Calu3 (cell line): ENCODE measurements at places on chromosomes 12 and 14. TPM values are rescaled to one million over a fixed set of nuclear protein-coding genes. Genes with fewer than 3 reads are reported as not detected.

GSKIP gene
- total RNA-seq, result 33.3 and 42.5 TPM in 2 replicates

LHX5 gene
- not detected in 2 replicates for total RNA-seq

ISM2 gene
- not detected in 2 replicates for total RNA-seq

ERBB3 gene
- 170 and 183 TPM in 2 replicates for total RNA-seq

TAS2R42 gene
- total RNA-seq, result not detected in 2 replicates

CLEC9A gene
- total RNA-seq, result not detected in 2 replicates

KLRC4 gene
- total RNA-seq, result not detected in 2 replicates

CEBPE gene
- not detected in 2 replicates for total RNA-seq

GRIP1 gene
- 25.1 and 47.4 TPM in 2 replicates for total RNA-seq

SERPINA3 gene
- 1,748 and 2,914 TPM in 2 replicates for total RNA-seq

SRGAP1 gene
- 28.3 and 29.3 TPM in 2 replicates for total RNA-seq

KIF26A gene
- total RNA-seq, result 0.07 TPM in 2 replicates

SERPINA4 gene
- total RNA-seq, result 9.8 and 17.3 TPM in 2 replicates

- H3K4me3 ChIP-seq, result no peak overlapping the region
- H3K27ac ChIP-seq, result no peak overlapping the region
- peaks cover 9% of the 10 kb centered on the region for H3K4me1 ChIP-seq
- no peak for DNase-seq
These were observed 89.5 kb upstream of the BCL2L14 start for GRCh38 chr12:11981121-11981733.

DNA sequence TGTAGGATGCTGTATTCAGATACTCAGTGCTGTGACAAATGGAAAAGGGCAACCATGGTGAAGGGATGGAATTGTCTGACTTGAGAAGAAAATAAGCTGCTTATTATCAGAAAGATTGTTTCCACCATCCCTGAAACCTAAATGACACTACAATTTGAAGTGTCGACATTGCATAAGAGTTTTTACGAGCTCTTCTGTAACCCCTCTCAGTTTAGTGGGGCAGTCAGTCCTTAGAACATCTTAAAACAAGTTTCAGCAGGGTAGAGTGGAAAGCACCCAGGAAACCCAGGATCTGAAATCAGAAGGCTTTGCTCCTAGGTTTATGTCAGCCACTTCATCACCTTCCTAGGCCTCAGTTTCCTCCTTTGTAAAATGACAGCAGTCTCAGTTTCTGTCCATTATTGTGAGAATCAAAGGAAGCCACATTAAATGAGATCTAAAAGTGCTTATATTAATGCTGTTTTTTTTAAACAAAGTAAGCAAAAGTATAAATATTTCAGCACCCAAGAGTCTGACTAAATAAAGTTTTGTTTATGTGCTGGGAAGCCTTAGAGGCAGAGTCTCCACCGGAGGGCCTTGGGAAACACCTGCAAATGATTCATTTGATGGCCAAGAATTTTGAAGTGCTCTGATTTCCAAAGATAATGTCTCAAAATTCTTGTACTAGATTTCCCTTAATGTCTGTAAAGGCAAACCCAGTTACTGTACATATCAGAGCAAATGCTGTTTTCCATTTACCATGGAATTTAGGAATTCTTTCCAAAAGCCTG is 1.8 kb downstream of the IFT43 start:
- no peak overlapping the region for H3K27ac ChIP-seq
- no peak for DNase-seq
- H3K27me3 ChIP-seq, result peaks cover 13% of the 10 kb centered on the region

DNA sequence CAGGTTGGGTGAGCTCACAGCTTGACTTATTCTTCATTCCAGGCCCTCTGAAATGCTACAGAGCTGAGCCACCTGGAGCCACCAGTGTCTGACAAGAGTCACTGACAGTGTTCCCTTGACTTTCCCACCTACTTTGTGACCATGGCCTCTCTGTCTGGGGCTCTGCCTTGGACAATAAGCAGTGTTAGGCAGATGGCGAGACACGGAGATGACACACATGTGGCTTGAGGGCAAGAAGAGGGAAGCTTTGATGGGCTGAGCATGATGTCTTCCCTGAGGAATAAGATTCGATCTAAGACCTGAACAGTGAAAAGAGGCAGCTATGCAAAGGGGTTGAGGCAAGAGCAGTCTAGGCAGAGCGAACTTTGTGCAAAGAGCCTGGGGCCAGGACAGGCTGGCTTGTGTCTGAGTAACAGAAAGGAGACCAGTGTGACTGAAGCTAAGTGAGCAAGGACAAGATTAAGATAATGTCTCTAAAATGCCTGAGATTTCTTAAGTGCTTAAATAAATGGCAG is 105.5 kb downstream of the NUAK1 start:
- no peaks in the 10 kb centered on the region for H3K27me3 ChIP-seq
- no peak overlapping the region for H3K4me3 ChIP-seq
- H3K4me1 ChIP-seq, result peaks cover 34% of the 10 kb centered on the region
- H3K27ac ChIP-seq, result no peak overlapping the region

GRCh38 chr12:8985213-8985754 is 4.1 kb upstream of the KLRG1 start:
- no peaks in the 10 kb centered on the region for H3K36me3 ChIP-seq
- DNase-seq, result no peak
- no peak overlapping the region for H3K27ac ChIP-seq
- H3K4me3 ChIP-seq, result no peak overlapping the region
- no peaks in the 10 kb centered on the region for H3K27me3 ChIP-seq

DNA sequence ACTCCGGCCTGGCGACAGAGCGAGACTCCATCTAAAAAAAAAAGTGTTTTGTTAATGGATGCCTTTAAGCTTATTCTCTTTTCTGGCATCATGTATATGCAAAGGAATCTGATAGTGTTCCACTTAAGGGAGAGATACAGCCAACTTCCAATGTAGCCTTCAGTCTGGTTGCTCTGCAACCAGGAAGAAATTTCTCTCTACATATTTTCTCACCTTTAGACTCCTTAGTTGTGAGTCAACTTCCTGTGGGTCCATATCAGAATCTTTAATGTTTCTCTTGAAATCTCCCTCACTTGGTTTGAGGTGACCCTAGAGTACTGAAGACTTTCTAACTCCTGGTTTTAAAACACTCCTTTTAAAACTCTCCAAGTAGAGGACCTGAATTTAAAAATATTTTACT is 340.4 kb downstream of the SLC6A15 start:
- no peaks in the 10 kb centered on the region for H3K36me3 ChIP-seq
- no peak for DNase-seq
- H3K4me1 ChIP-seq, result no peaks in the 10 kb centered on the region
- H3K27me3 ChIP-seq, result no peaks in the 10 kb centered on the region
- H3K4me3 ChIP-seq, result no peak overlapping the region

- no peak for DNase-seq
- H3K27ac ChIP-seq, result no peak overlapping the region
- H3K27me3 ChIP-seq, result peaks cover 41% of the 10 kb centered on the region
- no peaks in the 10 kb centered on the region for H3K36me3 ChIP-seq
- no peaks in the 10 kb centered on the region for H3K4me1 ChIP-seq
- H3K4me3 ChIP-seq, result no peak overlapping the region
These were observed 67.6 kb upstream of the GNG2 start for GRCh38 chr14:51792809-51793208.

- peak; percentile 38 for DNase-seq
- peak overlapping the region; percentile 15 for H3K27ac ChIP-seq
- peak overlapping the region; percentile 67 for H3K4me3 ChIP-seq
These were observed 212.1 kb downstream of the GXYLT1 start for GRCh38 chr12:41932470-41932991.

- no peak overlapping the region for H3K27ac ChIP-seq
- no peaks in the 10 kb centered on the region for H3K36me3 ChIP-seq
- no peak overlapping the region for H3K4me3 ChIP-seq
These were observed 39.5 kb downstream of the PAX9 start for GRCh38 chr14:36701132-36701531.

- H3K27me3 ChIP-seq, result no peaks in the 10 kb centered on the region
- H3K4me3 ChIP-seq, result peak overlapping the region; percentile 62
- peaks cover 25% of the 10 kb centered on the region for H3K4me1 ChIP-seq
- H3K27ac ChIP-seq, result peak overlapping the region; percentile 37
- H3K36me3 ChIP-seq, result peaks cover 42% of the 10 kb centered on the region
These were observed 2.1 kb upstream of the SLC11A2 start for GRCh38 chr12:51028126-51028812.

- H3K4me3 ChIP-seq, result no peak overlapping the region
- no peak for DNase-seq
- H3K36me3 ChIP-seq, result no peaks in the 10 kb centered on the region
- H3K27ac ChIP-seq, result no peak overlapping the region
These were observed 38.1 kb downstream of the KLRG1 start for GRCh38 chr12:9027161-9028059.

- no peaks in the 10 kb centered on the region for H3K36me3 ChIP-seq
- no peak overlapping the region for H3K4me3 ChIP-seq
- no peaks in the 10 kb centered on the region for H3K4me1 ChIP-seq
- no peak for DNase-seq
- H3K27ac ChIP-seq, result no peak overlapping the region
These were observed 77.7 kb upstream of the C14orf132 start for GRCh38 chr14:95961481-95961880.

DNA sequence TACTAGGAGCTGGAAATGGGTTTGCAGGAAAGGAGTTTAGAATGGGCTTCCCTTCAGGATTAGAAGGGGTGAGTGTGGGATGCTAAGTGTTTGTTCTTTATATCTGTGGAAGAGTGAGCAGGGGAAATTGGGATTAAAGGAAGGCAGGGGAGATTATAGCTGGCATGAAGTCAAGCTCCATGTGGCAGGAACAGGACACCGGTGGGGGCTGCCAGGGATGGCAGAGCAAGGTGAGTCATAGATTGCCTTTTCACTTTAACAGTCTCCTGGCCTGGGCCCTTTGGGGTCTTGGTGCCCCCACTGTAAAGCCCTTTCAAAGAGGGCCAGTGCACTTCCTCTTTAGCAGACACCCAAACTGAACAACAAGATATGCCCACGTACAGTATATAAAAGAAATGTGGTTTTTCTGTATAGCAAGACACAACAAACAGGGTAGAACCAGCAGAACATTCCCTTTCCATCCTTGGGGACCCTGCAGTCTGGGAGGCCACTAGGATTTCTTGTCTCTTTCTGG is 23.1 kb upstream of the FBXO21 start:
- no peaks in the 10 kb centered on the region for H3K4me1 ChIP-seq
- DNase-seq, result no peak
- H3K27ac ChIP-seq, result no peak overlapping the region

DNA sequence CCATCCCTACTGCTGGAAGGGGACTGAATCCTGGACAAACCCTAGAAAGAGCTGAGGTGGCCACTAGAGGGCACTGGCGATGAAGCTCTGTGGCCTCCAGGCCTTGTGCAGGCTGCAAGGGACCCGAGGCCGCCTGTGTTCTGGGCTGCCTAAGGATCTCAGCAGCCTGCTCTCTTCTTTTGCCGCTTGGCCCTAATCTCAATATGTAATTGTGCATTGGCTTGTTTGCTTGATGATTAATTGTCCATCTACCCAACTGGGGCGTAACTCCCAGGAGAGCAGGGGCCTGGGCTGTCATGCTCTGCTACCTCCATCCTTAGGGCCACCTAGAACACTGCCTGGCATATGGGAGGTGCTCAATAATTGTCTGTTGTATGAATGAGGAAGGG is 73.8 kb downstream of the SYNE3 start:
- no peaks in the 10 kb centered on the region for H3K27me3 ChIP-seq

GRCh38 chr12:115199831-115200230 is 515.9 kb upstream of the TBX3 start:
- DNase-seq, result no peak
- H3K27me3 ChIP-seq, result no peaks in the 10 kb centered on the region
- H3K36me3 ChIP-seq, result no peaks in the 10 kb centered on the region

- H3K4me3 ChIP-seq, result no peak overlapping the region
- H3K27ac ChIP-seq, result no peak overlapping the region
- peak; percentile 37 for DNase-seq
- H3K27me3 ChIP-seq, result no peaks in the 10 kb centered on the region
- no peaks in the 10 kb centered on the region for H3K36me3 ChIP-seq
These were observed 8.5 kb upstream of the CFL2 start for GRCh38 chr14:34722723-34723545.

GRCh38 chr12:54522243-54522642 is 24.7 kb downstream of the NCKAP1L start:
- no peaks in the 10 kb centered on the region for H3K36me3 ChIP-seq
- no peak overlapping the region for H3K4me3 ChIP-seq
- no peak overlapping the region for H3K27ac ChIP-seq
- DNase-seq, result no peak

GRCh38 chr14:89308232-89308959 is 108.6 kb downstream of the FOXN3 start:
- no peaks in the 10 kb centered on the region for H3K27me3 ChIP-seq
- no peak overlapping the region for H3K4me3 ChIP-seq
- no peaks in the 10 kb centered on the region for H3K36me3 ChIP-seq
- DNase-seq, result no peak

DNA sequence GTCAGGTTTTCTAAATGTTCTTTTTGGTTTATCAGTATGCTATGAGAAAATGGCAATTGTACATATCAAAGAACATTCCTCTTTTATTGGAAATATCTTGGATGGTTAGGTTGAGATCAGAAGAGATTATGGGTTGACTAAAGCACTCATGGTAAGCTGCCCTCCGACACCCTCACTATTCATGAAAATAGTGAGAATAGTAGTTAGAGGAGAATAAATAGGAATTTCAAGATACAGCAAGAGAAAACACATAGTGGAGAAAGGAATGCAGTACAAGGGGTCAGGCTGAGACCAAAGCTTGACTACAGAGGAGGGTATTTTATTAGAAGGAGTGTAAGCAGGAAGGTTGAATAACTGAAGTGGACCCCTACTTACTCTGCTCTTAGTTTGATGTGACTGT is 112.5 kb downstream of the PTPRQ start:
- H3K4me3 ChIP-seq, result no peak overlapping the region
- H3K36me3 ChIP-seq, result no peaks in the 10 kb centered on the region
- no peaks in the 10 kb centered on the region for H3K27me3 ChIP-seq
- peaks cover 8% of the 10 kb centered on the region for H3K4me1 ChIP-seq

- no peak overlapping the region for H3K27ac ChIP-seq
- H3K36me3 ChIP-seq, result no peaks in the 10 kb centered on the region
- no peak overlapping the region for H3K4me3 ChIP-seq
These were observed 25.1 kb upstream of the ANO2 start for GRCh38 chr12:5969974-5970690.

- H3K36me3 ChIP-seq, result peaks cover 45% of the 10 kb centered on the region
- H3K4me1 ChIP-seq, result peaks cover 51% of the 10 kb centered on the region
- no peaks in the 10 kb centered on the region for H3K27me3 ChIP-seq
- peak overlapping the region; percentile 97 for H3K27ac ChIP-seq
- H3K4me3 ChIP-seq, result peak overlapping the region; percentile 63
These were observed 4.1 kb upstream of the KRT18 start for GRCh38 chr12:52944683-52945388.

- H3K4me3 ChIP-seq, result no peak overlapping the region
- H3K4me1 ChIP-seq, result no peaks in the 10 kb centered on the region
These were observed 14.3 kb upstream of the PTGER2 start for GRCh38 chr14:52299692-52300278.

- H3K27ac ChIP-seq, result no peak overlapping the region
- peaks cover 9% of the 10 kb centered on the region for H3K4me1 ChIP-seq
- no peak overlapping the region for H3K4me3 ChIP-seq
- H3K27me3 ChIP-seq, result no peaks in the 10 kb centered on the region
These were observed 330.3 kb downstream of the PCNX1 start for GRCh38 chr14:71237556-71237955.

- no peak overlapping the region for H3K27ac ChIP-seq
- no peak overlapping the region for H3K4me3 ChIP-seq
These were observed 240.3 kb downstream of the MSRB3 start for GRCh38 chr12:65518771-65519170.

GRCh38 chr12:122518908-122519307 is 7.8 kb downstream of the RSRC2 start:
- H3K36me3 ChIP-seq, result peaks cover 92% of the 10 kb centered on the region
- H3K27ac ChIP-seq, result peak overlapping the region; percentile 50
- no peak for DNase-seq
